DMS 273 treated with DMSO at 0.1 percent for 48 hours (cell line): ENCODE measurements at places on chromosomes 5 and 9.

GRCh38 chr9:134299883-134300282 is 26.4 kb upstream of the RXRA start:
- no peak for DNase-seq

DNA sequence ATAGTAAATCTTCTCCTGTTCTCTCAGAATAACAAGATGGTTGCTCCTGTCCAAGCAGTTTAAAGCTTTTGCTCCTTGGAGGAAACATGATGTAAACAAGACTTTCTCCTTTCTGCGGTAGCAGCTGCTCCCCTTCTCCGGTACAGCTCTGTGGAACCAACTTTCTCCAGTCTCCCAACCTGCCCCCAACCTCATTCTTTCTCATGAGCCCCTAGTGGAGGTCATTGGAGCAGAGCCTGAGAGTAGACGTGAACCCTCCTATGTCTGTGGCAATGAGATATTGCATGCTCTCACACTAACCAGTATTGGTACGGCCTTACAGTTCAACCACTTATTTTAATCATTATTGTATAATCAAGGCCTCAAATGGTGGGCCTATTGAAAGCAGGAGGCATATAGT is 483.8 kb upstream of the CDH10 start:
- no peak for DNase-seq

GRCh38 chr9:136437839-136438547 is 1.7 kb downstream of the INPP5E start:
- DNase-seq: no peak

- no peak for DNase-seq
Measured at GRCh38 chr9:98536542-98537173, 172.1 kb downstream of the GABBR2 start.

DNA sequence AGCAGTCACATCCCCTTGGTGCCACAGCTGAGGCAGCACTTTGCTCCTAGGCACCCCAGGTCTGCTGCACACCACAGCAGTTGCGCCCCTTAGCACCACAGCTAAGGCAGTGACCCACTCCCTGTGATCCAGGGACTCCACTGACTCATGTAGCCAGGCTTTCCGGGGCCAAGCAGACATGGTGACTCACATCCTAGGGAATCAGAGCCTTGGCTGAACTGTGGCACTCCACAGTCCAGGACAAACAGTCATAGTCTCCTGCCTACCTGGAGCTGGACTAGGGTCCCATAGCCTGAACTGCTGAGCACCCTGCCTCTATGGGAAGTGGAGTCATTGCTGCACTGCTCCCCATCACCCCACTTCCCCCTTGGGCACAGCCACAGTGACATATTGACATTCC is 338.7 kb downstream of the NPR3 start:
- no peak for DNase-seq

DNA sequence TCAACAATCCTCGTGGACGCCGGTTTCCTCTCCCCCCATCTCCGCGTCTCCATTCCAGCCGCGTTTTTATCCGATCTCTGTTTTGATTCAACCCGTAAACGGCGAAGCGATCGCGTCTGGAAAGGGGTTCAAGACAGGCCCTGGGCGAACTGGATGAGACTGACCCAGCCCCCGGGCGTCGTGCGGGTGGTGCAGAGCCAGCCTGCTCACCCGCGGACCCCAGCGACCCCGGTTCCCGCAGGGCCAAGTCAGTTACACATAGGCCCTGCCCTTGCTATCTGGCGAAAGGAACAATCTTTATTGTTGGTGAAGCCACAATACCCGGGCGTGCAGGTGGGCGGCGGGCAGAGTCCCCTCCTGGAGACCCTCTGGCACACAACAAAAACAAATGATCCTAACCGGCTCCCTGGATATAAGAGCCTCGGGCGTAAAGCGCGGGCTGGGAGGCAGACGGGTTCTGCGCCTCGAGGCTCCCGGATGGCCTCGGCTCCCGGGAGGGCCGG is 1.8 kb downstream of the TLX3 start:
- DNase-seq: no peak

DNA sequence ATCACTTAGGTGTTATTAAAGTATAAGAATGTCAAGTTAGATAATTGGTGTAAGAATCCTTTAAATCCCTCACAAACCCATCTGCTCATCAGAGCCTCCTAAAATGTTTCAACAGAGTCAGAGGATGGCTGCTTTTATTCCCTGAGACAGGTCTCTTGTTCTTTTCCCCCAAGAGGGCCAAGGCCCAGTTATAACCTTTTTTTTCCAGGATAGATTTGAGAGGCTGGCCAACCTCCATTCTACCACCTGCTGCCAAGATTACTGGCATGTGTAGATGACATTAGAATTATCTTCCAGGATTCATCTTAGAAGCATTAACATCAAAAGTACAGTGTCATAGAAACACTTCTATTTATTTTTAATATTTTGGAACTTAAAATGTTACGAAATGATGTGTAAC is 305.1 kb downstream of the TRPM3 start:
- DNase-seq: no peak

GRCh38 chr5:73673161-73673591 is 47.2 kb downstream of the ARHGEF28 start:
- no peak for DNase-seq

DNA sequence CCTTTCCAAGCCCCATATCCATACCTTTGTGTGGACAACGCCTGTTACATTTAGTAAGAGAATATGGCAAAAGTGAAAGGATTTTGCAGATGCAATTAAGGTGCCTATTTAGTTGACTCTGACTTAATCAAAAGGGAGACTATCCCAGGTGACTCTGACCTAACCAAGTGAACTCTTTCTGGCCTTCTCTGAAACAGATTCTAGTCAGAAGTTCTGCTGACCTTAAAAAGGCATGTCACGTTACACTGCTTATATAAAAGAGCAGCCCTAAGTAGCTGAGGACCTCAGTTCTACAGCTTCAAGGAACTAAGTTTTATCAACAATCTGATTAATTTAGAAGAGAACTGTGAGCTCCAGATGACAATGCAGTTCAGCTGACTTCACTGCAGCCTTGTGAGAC is 5.7 kb upstream of the TICAM2 start:
- DNase-seq: no peak

DNA sequence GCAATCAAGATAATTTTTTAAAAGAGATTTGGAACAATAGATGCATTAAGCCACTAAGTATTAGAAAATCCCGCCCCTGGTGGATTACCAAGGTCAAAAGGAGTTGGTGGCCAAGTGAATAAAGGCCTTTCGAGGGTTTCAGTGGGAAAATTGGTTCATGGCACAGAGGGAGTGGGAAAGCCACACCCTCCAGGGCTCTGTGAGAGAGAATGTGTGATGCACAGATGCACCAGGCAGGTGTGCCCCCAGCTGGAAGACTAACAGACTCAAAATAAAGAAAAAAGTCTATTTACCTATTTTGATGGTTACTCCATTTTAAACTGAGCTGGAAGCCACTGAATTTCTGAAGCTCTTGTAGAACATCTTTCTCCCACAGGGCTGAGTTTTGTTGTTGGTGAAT is 278.0 kb downstream of the DRD1 start:
- no peak for DNase-seq

GRCh38 chr9:686321-686813 is 155.1 kb upstream of the DMRT1 start:
- no peak for DNase-seq

DNA sequence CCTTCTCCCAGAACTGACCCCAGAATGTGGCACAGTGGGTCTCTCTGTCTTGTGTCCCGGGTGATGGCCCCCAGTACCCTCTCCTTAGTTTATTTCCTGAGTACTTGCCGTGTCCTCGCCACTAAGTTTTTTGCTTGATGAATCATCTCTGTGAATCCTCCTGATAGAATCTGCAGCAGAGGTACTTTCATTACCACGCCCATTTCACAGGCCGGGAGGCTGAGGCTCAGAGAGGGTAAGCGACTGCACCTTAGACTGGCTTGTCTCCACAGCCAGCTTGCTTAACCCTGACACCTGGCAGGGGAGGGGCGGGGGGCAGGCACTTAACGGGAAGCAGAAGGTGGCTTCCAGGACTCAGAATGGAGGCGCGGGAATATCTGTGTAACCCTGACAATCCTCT is 7.9 kb upstream of the IER5L start:
- DNase-seq: no peak

DNA sequence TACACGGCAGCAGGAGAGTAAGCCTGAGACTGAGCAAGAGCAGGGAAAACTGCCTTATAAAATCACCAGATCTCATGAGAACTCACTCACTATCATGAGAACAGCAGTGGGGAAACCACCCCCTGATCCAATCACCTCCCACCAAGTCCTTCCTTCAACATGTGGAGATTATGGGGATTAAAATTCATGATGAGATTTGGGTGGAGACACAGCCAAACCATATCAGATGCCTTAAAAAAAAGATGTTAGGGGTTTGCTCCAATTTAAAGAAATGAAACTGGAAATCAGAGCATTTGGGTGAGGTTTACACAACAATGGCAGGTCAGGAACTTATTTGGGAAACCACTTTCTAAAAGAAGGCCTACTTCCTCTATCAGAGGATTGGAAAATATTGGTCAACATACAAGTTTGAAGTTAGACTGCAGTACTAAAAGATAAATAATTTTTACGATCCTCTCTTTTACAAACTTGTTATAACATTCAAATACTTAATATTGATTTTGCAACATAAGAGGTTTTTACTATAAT is 105.1 kb downstream of the FBN2 start:
- DNase-seq: no peak

GRCh38 chr9:93369686-93370085 is 81.8 kb upstream of the FAM120A start:
- DNase-seq: no peak

- no peak for DNase-seq
Measured at GRCh38 chr5:179759581-179760551, 27.2 kb downstream of the MAML1 start.

GRCh38 chr9:17166346-17166745 is 31.5 kb downstream of the CNTLN start:
- no peak for DNase-seq

DNA sequence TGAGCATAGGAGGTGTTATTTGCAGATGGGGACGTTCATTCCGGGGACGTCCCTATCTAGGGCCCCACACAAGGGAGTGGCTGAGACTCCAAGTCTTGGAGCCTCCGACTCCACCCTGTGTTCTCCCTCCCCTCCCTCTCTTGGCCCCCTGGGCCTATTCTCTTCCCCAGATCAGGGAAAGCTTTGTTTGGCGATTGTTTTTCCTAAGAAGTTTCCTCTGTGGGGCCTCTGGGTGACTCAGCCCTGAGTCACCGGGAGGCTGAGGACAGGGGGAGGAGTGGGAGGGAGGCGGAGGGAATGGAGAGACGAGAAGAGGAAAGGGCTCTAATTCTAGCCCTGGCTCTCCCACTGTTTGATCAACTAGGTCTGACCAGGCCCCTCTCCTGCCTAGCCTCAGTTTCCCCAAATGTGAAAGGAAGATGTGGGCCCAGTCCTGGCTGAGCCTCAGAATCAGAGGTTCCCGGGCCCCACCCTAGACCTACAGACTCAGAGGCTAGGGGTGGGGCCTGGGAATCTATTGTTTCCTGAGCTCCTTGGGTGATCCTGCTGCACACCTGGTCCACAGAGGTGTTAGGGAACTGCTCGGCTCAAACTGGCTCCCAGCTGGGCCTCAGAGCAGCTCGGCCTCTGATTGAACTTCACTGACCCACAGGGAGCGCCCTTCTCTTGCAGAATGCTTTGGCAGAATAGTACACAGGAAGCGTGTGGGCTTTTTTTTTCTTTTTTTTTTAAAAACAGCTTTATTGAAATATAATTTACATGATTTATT is 19.2 kb downstream of the GSN start:
- no peak for DNase-seq

GRCh38 chr9:116580853-116581252 is 106.3 kb upstream of the TRIM32 start:
- DNase-seq: no peak

GRCh38 chr9:124758061-124758460 is 13.1 kb downstream of the NR6A1 start:
- DNase-seq: no peak

DNA sequence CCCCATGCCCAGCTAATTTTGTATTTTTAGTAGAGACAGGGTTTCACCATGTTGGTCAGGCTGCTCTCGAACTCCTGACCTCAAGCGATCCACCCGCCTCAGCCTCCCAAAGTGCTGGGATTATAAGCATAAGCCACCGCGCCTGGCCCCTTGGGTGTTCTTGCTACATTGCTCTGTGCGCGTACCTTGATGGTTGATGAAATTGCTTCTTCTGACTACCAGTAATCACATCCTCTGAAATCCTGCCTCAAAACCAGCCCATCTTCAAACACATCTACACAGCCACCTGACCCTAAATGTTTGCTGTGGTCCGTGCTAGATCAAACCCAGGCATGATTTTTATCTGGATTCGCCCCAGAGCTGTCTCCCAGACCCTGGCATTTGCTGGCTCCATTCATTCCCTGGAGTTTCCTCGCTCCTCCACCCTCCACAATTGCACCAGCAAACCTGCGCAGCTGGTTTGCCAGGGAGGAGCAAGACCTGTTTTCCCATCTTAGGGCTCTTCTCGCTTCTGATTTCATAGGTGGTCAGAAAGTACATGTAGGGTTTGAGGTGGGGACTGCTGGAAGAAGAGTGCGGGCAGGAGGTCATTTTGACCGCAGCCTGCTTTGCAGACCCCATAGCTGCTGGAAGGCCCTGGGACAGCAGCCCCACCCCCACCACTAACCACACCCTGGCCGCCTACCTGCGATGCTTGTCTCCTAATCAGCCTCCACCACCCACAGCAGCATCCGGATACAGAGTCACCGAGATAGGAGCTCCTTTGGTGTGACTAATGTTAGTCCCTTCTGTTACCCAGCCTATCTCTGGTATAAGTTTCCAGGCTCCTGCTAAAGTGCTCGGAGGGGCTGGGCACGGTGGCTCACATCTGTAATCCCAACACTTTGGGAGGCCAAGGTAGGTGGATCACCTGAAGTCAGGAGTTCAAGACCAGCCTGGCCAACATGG is 22.7 kb downstream of the SWI5 start:
- no peak for DNase-seq

- DNase-seq: no peak
Measured at GRCh38 chr5:156475182-156476157, 148.5 kb downstream of the SGCD start.

DNA sequence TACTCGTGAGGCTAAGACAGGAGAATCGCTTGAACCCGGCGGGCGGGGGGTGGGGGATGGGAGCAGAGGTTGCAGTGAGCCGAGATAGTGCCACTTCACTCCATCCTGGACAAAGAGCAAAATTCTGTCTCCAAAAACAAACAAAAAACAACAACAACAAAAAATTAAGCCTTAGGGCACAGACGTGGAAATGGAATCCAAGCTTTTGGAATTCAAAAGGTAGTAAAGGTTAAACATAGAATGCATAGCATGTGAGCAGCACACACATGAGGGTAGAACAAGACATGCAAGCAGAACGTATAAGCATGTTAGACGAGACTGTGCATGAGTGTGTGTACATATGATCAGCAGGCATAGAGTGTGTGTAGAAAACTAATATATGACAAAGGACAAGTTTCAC is 68.0 kb downstream of the PTBP3 start:
- DNase-seq: no peak

GRCh38 chr5:5688194-5688924 is 265.9 kb downstream of the ICE1 start:
- no peak for DNase-seq
